ENCODE measurements at places on chromosomes 4 and X. TPM values are rescaled to one million over a fixed set of nuclear protein-coding genes. Genes with fewer than 3 reads are reported as not detected.
A peak's percentile ranks its signal among the peaks of the same experiment; 100 is the strongest.

The SSX2 gene
- not detected for total RNA-seq

The GUCY1B1 gene
- 1.5 TPM for total RNA-seq

The OTOP1 gene
- not detected for total RNA-seq

The HOPX gene
- 0.55 TPM for total RNA-seq

The NPFFR2 gene
- total RNA-seq = 0.96 TPM

The XG gene
- 1.2 TPM for total RNA-seq

The SRPX gene
- 1.8 TPM for total RNA-seq

The BBS12 gene
- total RNA-seq = 4.6 TPM

GRCh38 chr4:185101354-185101890, 41.6 kb upstream of the SLC25A4 start:
- DNase-seq = no peak
- no peaks in the 10 kb centered on the region for H3K36me3 ChIP-seq
- H3K4me1 ChIP-seq = no peaks in the 10 kb centered on the region

- no peaks in the 10 kb centered on the region for H3K27me3 ChIP-seq
- H3K4me3 ChIP-seq = no peak overlapping the region
Observed at GRCh38 chrX:79065696-79066095, 78.8 kb upstream of the GPR174 start.

DNA sequence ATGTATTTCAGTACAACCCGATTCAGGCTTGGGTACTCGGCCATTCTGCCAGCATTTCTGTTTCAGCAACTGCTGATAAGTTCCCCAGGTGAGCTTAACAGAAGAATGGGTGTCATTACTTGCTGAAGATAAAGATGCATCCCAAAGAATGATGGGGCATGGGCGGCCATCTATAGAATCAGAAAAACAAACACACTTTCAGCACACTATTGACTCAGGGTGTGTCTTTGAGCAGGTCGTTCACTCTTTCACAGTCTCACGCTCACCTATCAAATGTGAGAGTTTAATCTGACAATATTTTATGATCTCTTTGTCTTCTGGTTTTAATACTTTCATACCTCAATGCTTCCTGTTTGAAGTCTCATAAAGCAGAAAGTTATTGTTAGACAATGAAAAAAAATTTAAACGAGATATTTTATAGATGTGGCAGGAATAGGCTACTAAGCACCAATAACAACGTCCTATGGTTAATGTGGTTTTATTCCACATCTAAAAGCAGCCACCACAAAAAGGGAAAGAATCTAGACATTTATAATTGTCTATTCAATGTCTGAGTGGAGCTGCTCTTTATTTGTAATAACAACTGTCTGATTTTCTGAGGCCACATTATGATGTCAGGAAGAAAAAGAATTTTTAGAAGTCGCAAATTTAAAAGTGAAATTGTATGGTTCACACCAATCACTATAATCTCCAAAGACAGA, 17.0 kb downstream of the GASK1B start:
- peak overlapping the region; percentile 81 for H3K27ac ChIP-seq
- H3K4me1 ChIP-seq = peaks cover 30% of the 10 kb centered on the region
- H3K4me3 ChIP-seq = no peak overlapping the region
- DNase-seq = no peak

- no peaks in the 10 kb centered on the region for H3K36me3 ChIP-seq
- no peaks in the 10 kb centered on the region for H3K27me3 ChIP-seq
- H3K4me1 ChIP-seq = no peaks in the 10 kb centered on the region
- DNase-seq = no peak
Observed at GRCh38 chr4:72313121-72313520, 255.9 kb downstream of the ADAMTS3 start.

- H3K27ac ChIP-seq = no peak overlapping the region
- H3K4me3 ChIP-seq = no peak overlapping the region
- no peak for DNase-seq
Observed at GRCh38 chr4:16136827-16137226, 53.0 kb upstream of the PROM1 start.

DNA sequence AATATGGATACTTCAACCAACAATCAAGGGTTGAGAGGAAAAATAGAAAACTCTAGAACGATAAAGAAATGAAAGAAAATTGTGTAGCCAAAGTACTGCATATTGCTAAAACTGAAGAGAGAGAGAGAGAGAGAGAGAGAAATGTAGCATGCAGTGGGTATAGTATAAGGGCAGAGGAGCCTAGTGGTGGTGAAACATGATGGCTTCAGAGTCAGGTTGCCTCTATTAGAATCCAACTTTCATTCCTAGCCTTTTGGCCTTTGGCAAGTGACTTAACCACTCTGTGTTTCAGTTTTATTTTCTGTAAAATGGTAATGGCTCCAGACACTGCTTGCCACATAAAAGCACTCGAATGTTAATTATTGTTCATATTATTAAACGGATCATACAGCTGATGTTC, 71.2 kb upstream of the NAF1 start:
- H3K4me1 ChIP-seq = peaks cover 10% of the 10 kb centered on the region
- peaks cover 2% of the 10 kb centered on the region for H3K36me3 ChIP-seq
- no peak overlapping the region for H3K4me3 ChIP-seq
- H3K27me3 ChIP-seq = no peaks in the 10 kb centered on the region

GRCh38 chr4:158799013-158799770, 30.4 kb downstream of the FNIP2 start:
- H3K4me3 ChIP-seq = no peak overlapping the region
- no peak for DNase-seq
- peaks cover 1% of the 10 kb centered on the region for H3K36me3 ChIP-seq
- no peaks in the 10 kb centered on the region for H3K27me3 ChIP-seq
- peaks cover 42% of the 10 kb centered on the region for H3K4me1 ChIP-seq
- no peak overlapping the region for H3K27ac ChIP-seq

DNA sequence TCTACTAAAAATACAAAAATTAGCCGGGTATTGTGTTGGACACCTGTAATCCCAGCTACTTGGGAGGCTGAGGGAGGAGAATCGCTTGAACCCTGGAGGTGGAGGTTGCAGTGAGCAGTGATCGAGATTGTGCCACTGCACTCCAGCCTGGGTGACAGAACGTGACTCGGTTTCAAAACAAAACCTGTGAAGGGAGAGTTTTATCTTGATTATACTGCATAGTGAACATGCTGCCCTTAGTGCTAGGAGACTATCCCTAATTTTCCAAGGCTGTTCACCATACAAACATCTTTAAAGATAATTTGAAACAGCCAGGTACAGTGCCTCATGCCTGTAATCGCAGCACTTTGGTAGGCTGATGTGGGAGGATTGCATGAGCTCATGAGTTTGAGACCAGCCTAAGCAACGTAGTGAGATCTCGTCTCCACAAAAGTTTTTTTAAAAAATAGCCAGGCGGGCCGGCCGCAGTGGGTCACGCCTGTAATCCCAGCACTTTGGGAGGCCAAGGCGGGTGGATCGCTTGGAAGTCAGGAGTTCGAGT, 6.2 kb downstream of the AFF1 start:
- peaks cover 37% of the 10 kb centered on the region for H3K4me1 ChIP-seq
- no peaks in the 10 kb centered on the region for H3K27me3 ChIP-seq
- H3K27ac ChIP-seq = no peak overlapping the region

DNA sequence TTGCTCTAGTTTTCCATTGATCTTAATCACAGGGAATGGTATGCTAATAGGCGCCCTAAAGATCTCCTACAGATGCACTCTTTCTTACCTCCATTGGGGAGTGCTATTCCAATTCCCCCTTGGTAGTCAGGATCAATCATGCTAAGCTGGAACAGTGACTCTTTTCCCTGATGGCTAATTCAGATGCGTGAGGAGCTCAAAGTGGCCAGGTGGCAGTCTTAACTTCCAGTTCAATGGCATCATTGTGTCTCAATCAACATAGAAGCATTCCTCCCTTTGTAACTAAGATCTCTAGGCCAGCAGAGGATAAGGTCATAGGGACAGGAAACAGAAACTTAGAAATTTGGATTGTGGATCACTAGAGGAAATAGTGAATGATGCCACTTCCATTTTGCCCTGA, 216.8 kb downstream of the GRID2 start:
- no peaks in the 10 kb centered on the region for H3K36me3 ChIP-seq
- H3K4me1 ChIP-seq = no peaks in the 10 kb centered on the region
- H3K4me3 ChIP-seq = no peak overlapping the region
- H3K27me3 ChIP-seq = no peaks in the 10 kb centered on the region
- no peak for DNase-seq

- peaks cover 3% of the 10 kb centered on the region for H3K4me1 ChIP-seq
- peak overlapping the region; percentile 97 for H3K4me3 ChIP-seq
- DNase-seq = no peak
- H3K27me3 ChIP-seq = peaks cover 6% of the 10 kb centered on the region
- H3K27ac ChIP-seq = no peak overlapping the region
Observed at GRCh38 chrX:106802063-106802387, 448 bp upstream of the TBC1D8B start.

DNA sequence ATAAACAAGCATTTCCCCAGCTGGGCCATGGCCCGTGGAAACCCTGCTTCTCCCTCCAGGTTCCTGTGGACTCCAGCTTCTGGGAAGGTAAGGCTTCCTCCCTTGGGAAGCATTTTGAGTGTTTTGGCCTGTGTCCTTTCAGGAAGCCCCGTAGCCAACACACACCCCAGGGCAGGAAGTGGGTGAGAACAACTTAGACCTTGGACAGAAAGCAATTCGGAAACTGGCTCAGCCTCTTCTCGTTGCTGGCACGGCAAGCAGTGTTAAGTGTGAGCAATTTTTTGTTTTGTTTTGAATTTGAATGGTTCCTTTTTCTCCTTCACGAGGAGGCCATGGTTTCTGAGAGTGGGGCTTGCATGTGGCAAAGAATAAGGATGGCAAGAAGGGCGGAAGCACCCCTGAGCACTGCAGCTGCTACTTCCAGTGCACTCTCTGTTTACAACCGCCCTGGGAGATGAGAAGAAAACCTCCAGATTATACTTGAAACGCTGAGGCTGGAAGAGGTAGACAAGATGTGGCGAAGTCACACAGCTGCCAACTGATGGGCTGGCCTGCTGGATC, 14.1 kb upstream of the CYTL1 start:
- H3K4me1 ChIP-seq = peaks cover 5% of the 10 kb centered on the region
- no peaks in the 10 kb centered on the region for H3K36me3 ChIP-seq
- no peak overlapping the region for H3K4me3 ChIP-seq
- H3K27me3 ChIP-seq = peaks cover 31% of the 10 kb centered on the region
- no peak for DNase-seq

DNA sequence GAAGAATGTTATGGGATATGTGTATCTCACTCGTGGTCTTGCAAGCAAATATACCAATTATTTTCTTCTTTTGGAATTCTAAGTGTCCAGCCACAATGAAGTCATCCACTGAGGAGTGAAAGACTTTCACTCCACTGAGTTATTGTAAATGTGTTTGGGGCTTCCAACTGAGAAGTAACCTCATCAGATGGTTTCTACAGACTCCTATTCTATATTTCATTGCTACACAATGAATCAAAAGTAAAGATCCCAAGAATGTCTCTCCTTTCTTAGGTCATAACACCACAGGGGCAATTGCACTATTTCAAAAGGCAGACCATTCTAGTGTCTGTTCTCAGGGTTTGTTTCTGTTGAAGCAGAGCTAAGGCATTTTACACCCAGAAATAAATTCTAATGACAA, 12.3 kb upstream of the VCX2 start:
- no peaks in the 10 kb centered on the region for H3K4me1 ChIP-seq
- H3K27me3 ChIP-seq = no peaks in the 10 kb centered on the region
- H3K27ac ChIP-seq = no peak overlapping the region
- no peaks in the 10 kb centered on the region for H3K36me3 ChIP-seq
- H3K4me3 ChIP-seq = no peak overlapping the region

GRCh38 chr4:174192943-174193342, 90.5 kb downstream of the FBXO8 start:
- no peak overlapping the region for H3K27ac ChIP-seq
- peaks cover 21% of the 10 kb centered on the region for H3K27me3 ChIP-seq
- H3K36me3 ChIP-seq = no peaks in the 10 kb centered on the region

DNA sequence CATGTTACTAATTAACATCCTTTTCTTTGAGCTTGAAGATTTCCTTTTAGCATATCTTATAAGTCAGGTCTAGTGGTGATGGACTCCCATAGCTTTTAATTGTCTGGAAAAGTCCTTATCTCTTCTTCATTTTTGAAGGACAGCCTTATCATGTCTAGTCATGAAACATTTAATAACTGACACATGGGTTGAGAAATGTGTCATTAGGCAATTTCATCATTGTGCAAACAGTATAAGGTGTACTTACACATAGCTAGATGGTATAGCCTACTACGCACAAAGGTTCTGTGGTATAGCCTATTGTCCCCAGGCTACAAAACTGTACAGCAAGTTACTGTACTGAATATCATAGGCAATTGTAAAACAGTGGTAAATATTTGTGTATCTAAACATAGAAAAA, 34.5 kb upstream of the ALG13 start:
- H3K4me1 ChIP-seq = peaks cover 16% of the 10 kb centered on the region
- H3K27ac ChIP-seq = no peak overlapping the region
- no peaks in the 10 kb centered on the region for H3K27me3 ChIP-seq
- no peak for DNase-seq
- H3K36me3 ChIP-seq = no peaks in the 10 kb centered on the region

- H3K36me3 ChIP-seq = no peaks in the 10 kb centered on the region
- no peaks in the 10 kb centered on the region for H3K27me3 ChIP-seq
- H3K27ac ChIP-seq = peak overlapping the region; percentile 93
- peaks cover 44% of the 10 kb centered on the region for H3K4me1 ChIP-seq
Observed at GRCh38 chr4:104592183-104592582, 97.5 kb upstream of the CXXC4 start.

DNA sequence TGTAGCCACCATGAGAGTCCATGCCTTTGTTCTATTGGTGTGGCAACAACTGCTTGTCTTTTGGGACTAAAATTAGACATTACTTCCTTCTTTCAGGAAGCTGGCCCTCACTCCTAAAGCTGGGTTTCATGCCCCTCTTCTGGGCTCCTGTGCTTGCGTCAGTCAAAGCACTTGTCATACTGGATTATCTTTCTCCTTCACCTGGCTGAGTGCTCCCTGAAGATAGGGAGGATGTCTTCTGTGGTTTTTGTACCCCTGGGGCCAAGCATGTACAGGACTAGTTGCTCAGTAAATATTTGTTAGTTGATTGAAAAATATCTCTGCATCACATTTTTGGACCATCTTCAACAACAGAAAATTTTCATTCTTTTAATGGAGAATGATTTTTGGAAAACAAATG, 26.1 kb upstream of the LONRF3 start:
- H3K36me3 ChIP-seq = no peaks in the 10 kb centered on the region
- H3K27me3 ChIP-seq = no peaks in the 10 kb centered on the region
- no peaks in the 10 kb centered on the region for H3K4me1 ChIP-seq
- no peak overlapping the region for H3K4me3 ChIP-seq
- no peak overlapping the region for H3K27ac ChIP-seq
- no peak for DNase-seq

- H3K27ac ChIP-seq = no peak overlapping the region
- no peak for DNase-seq
- no peaks in the 10 kb centered on the region for H3K27me3 ChIP-seq
- H3K4me1 ChIP-seq = peaks cover 14% of the 10 kb centered on the region
Observed at GRCh38 chrX:10477525-10477924, 142.9 kb downstream of the MID1 start.

DNA sequence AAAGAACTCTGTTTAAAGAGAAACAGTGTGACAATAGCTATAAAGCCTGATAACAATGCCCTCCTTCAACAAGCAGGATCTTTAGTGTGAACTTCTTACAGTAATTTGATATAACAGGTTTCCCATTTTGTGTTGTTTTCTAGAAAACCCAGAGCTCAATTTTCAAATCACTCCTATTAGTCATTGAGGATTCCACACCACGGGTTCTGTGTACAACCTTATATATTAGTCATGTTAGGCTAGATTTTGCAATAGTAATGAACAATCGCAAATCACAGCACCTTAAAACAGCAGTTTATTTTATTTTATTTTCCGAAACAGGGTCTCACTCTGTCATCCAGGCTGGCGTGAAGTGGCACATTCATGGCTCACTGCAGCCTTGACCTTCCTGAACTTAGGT, 1020.9 kb upstream of the INTU start:
- no peaks in the 10 kb centered on the region for H3K4me1 ChIP-seq
- H3K27me3 ChIP-seq = no peaks in the 10 kb centered on the region
- DNase-seq = no peak
- H3K36me3 ChIP-seq = no peaks in the 10 kb centered on the region

Data from progenitor cell of endocrine pancreas (in vitro differentiated cells).